ENCODE measurements at places on chromosomes 7 and 10. TPM values are rescaled to one million over a fixed set of nuclear protein-coding genes. Genes with fewer than 3 reads are reported as not detected.

- DNase-seq: peak; percentile 58
These were observed 7.0 kb downstream of the NAT16 start for GRCh38 chr7:101172854-101173751.

DNA sequence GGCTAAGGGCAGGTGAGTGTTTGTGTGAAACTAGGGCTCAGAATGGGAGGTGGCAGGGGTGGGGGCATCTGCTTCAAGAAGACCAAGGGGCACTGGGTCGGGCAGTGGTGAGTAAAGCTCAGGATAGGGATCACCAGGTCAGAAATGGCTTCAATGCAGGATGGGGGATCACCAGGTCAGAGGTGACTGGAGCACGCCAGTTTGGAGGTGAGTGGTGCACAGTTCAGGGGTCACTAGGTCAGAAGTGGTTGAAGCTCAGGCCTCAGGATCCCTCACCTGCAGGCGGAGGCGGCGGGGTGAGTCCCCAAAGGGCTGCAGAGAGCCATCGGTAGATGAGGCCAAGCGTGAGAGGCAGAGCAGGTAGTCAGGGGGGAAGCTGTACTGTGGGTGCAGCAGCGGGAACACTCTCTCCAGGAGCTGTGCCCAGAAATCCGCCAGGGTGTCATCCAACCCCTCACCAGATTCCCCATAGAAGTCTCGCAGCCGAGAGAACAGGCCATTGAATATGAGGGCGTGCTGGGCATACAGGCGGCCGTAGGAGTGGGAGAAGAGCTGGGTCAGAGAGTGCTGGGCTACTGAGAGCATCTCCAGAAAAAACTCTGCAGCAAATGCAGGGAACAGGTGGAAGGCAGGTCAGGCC lies 1.8 kb downstream of the GPC2 start:
- no peak for DNase-seq

DNA sequence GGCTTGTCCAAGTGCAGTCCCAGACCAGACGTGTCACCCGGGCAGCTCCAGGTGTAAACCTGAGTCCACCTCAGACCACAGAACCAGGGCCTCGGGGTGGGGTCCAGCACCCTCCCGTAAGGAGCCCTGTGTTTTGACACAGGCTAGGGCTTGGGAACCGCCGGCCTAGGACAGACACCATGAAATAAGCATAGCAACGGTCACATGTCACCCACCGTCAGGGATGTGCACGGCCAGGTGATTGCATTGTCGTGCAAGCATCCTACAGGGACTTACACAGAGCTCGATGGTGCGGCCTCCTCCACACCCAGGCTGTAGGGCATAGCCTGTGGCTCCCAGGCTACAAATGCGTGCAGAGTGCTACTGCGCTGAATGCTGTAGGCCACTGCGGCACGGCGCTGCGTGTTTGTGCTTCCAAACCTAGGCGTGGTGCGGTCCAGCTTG lies 10.6 kb downstream of the ZFAND2A start:
- DNase-seq: no peak

GRCh38 chr10:131035779-131036178 lies 275.7 kb downstream of the TCERG1L start:
- DNase-seq: no peak

DNA sequence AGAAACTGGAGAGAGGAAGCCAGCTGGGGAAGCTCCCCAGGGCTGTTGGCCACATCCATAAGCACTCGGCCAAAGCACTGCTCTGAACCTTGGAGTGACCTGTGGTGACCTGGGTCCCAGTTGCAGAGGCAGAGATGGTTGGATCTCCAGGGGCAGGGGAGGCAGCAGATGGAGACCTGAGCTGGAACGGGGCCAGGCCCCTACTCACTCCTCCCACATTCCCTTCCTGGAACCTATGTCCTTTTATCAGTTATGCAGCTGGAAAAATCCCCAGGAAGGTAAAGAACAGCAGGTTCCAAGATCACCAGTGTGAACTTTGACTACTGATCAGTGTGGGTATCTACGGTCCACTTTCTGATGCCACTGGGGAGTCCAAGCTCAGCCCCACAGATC lies 9.6 kb upstream of the PNLIPRP2 start:
- DNase-seq: no peak

GRCh38 chr7:73696372-73696771 lies 13.0 kb downstream of the BUD23 start:
- no peak for DNase-seq

DNA sequence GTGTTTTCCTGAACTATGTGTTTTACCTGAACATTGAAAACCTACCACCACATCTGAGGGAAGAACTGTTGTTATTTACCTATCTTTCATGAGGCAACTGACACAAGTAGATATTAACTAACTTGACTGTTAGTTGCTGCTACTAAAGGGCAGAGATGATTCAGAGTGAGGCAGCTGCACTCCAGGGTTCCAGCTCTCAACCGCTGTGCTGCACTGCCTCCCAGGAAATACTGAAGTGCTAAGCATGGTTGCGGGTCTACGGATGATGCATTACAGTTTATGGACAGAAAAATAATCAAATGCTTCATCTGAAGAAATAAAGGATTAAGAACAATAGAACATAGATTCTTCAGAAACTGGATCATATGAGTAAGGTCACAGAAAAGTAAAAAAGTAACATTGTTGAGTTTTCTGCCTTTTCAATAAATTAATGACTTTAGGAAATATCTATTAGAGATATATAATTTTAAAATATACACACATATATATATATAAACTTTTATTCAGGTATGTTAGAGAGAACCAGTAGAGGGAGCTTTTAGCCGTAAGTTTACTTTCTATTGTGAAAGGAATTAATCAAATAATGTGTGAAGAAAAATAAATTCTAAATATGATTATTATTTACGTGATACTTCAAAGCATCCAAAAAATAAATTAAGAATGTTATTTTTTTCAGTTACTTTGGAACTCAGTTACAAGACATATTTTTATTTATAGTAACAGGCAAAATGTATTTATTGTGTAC lies 620.0 kb downstream of the CNTNAP2 start:
- no peak for DNase-seq

The WBP1L gene
- total RNA-seq: 76.1 TPM

DNA sequence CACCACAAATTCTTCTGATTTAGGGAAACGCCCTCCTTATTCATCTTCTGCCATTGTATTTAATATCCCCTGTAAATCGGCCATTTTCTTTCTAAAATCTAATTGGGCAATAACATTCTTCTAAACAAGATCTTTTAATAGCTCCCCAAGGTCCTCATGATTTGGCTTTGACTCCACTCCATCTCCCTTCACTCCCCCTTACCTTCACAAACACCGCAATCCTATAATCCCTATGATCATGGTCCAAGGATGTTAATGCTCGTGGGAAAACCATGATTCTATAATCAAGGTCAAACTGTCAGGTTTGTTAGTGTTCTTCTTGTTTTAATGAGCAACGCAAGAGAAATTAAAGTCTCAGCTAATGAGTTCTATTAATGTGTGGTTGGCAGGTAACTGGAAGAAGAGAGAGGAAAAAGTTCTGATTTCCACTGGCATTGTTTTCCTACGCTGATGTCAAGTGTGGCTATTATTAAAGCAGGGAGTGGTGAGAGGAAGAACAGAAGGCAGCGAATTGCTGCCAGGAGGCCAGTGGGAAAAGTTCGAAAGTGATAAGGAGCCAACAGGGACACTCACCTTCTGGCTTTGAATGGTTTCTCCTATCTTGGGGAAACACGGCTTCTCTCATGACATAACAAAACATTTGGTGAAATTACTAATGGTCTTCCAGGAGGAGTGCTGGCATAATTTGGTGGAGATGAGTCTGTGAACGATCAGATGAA lies 28.1 kb downstream of the LRRC72 start:
- DNase-seq: no peak

DNA sequence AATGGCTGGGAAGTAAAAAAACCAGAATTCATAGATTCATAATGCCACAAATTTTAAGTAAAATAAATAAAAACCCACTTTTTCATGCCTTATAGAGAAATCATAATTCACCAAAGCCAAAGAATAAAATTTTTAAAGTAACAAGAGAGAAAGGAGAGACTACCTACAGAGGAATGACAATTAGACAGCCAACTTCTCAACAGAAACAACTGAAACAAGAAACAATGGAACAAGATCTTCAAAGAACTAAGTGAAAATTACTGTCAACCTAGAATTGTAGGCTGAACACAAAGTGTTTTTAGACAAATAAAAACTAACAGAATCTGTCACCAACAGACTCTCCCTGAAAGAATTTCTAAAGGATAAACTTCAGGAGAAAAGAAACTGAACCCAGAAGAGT lies 15.6 kb upstream of the KCNMA1 start:
- no peak for DNase-seq

The OR2A42 gene
- total RNA-seq: not detected

GRCh38 chr7:93843260-93843659 lies 47.3 kb downstream of the TFPI2 start:
- DNase-seq: peak; percentile 32

GRCh38 chr10:129114588-129114987 lies 352.5 kb upstream of the MGMT start:
- DNase-seq: no peak

The C10orf120 gene
- total RNA-seq: not detected

The TMEM236 gene
- total RNA-seq: 0.09 TPM

- peak; percentile 9 for DNase-seq
These were observed 273.1 kb downstream of the SEMA3D start for GRCh38 chr7:84913731-84914130.

DNA sequence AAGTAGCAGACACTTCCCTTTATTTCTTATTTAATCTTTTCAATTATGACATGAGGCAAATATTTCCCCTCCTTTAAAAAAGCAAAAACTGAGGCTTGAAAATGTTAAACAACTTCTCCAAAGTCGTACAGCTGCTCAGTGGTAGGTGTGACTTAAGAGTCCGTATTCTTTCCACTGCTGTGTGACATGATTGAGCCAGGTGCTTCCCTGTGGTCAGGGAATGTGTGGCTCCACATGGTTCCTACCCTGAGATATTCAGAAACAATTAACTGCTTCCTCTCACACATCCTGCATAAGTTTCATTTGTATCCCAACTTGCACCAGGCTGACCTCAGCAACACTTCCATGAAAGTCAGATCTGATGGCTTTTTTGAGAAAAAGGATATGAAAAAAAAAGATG lies 13.6 kb downstream of the OPALIN start:
- DNase-seq: no peak

The BAG3 gene
- total RNA-seq: 7.8 TPM
